Activated T-helper 17 cell treated with anti-CD3 and anti-CD28 coated beads, Interleukin-2, amount 50 U/mL, for 72 hours (primary cell): ENCODE measurements at places on chromosomes 6 and 20.

GRCh38 chr20:35772563-35773058, 796 bp downstream of the PHF20 start:
- peak overlapping the region; percentile 97 for H3K4me3 ChIP-seq
- no peaks in the 10 kb centered on the region for H3K27me3 ChIP-seq
- ATAC-seq, result no peak
- peaks cover 54% of the 10 kb centered on the region for H3K4me1 ChIP-seq
- H3K27ac ChIP-seq, result peak overlapping the region; percentile 97

DNA sequence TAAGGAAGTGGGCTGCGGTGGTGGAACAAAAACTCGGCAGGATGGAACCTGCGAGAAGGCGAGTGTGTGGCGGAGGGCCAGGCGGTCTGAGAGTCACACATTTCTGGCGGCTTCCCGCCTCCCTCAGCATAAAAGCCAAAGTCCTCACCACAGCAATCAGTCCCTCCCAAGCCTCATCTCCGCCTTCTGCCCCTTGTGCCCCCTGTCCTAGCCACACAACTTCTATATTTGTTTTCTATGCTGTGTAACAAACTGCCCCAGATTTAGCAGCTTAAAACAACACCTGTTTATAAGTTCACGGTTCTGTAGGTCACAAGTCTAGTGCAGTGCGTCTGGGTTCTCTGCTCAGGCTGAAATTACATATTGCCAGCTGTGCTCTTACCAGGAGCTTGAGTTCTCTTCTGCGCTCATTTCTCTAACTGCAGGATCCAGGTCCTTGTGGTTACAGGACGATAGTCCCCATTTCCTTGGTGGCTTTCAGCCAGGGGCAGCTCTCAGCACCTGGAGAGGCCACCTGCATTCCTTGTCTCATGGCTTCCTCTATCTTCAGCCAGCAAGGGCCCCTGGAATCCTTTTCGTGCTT, 11.7 kb upstream of the SPO11 start:
- no peak for ATAC-seq
- H3K27me3 ChIP-seq, result peaks cover 36% of the 10 kb centered on the region
- H3K4me3 ChIP-seq, result no peak overlapping the region

GRCh38 chr6:158643836-158644230, 710 bp downstream of the DYNLT1 start:
- peak overlapping the region; percentile 98 for H3K27ac ChIP-seq
- H3K27me3 ChIP-seq, result no peaks in the 10 kb centered on the region
- peaks cover 62% of the 10 kb centered on the region for H3K4me1 ChIP-seq
- peaks cover 74% of the 10 kb centered on the region for H3K36me3 ChIP-seq
- H3K4me3 ChIP-seq, result peak overlapping the region; percentile 83

DNA sequence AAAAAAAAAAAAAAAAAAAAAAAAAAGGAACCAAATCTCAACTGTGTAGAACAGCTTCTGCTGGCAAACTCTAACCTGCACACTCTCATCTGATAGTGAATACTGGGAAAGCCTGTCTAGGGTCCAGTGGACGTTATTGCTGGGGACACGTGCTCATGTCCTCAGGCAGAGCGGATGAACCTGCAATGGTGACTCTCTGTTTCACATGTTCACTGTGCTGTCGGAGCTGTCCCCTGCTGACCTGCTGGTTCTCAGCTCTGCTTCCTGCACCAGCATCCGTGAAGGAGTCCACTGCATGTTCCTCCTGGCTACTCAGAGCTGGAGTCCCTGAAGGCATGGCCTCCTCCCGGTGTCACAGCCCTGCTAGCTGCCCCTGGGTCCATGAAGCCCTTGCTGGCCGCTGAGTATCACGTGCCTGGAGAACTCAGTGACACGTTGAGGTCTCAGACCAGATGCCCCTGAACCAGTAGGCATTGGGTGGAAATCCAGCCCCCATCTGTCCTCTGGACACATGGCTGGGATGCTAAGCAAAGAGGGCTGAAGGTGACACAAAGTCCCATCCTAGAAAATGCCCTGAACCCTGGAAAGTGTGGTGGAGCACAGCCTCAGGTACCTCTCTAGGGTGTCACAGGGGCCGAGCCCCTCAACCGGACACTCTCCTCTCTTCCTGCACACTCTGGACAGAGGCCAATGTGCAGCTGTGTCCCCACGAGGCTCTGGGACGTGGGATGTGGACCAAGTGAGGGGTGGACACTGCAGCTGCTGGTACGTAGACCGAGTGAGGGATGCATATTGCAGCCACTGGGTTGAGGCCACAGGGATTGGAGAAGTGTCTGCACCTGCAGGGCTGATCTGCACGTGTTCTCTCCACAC, 54.9 kb upstream of the FRMD1 start:
- peaks cover 14% of the 10 kb centered on the region for H3K27me3 ChIP-seq
- no peaks in the 10 kb centered on the region for H3K4me1 ChIP-seq
- no peak overlapping the region for H3K27ac ChIP-seq
- no peak for ATAC-seq
- H3K36me3 ChIP-seq, result no peaks in the 10 kb centered on the region
